EL (cell line): ENCODE measurements at places on chromosomes 7 and 10.
A peak's percentile ranks its signal among the peaks of the same experiment; 100 is the strongest.

GRCh38 chr7:115032715-115033703, 111.1 kb downstream of the MDFIC start:
- DNase-seq: no peak

- DNase-seq: no peak
Observed at GRCh38 chr10:89949496-89949895, 248.1 kb downstream of the KIF20B start.

- no peak for DNase-seq
Observed at GRCh38 chr10:50604049-50604640, 19.6 kb downstream of the SGMS1 start.

GRCh38 chr10:23826421-23826820, 382.5 kb upstream of the KIAA1217 start:
- peak; percentile 4 for DNase-seq

DNA sequence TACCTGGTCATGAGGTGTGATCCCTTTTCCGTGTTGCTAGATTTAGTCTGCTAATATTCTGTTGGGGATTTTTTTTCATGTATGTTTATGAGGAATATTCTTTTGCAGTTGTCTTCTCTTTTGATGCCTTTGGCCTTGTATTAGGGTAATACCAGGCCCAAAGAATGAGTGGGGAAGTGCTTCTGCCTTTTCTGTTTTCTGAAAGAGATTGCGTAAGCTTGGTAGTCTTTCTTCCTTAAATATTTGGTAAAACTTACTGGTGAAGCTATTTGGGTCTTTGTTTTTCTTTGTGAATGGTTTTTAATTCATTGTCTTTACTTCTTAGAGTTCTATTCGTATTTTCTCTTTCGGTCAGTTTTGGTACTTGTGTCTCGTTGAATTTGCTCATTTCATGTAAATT, 51.1 kb downstream of the SHH start:
- DNase-seq: no peak

DNA sequence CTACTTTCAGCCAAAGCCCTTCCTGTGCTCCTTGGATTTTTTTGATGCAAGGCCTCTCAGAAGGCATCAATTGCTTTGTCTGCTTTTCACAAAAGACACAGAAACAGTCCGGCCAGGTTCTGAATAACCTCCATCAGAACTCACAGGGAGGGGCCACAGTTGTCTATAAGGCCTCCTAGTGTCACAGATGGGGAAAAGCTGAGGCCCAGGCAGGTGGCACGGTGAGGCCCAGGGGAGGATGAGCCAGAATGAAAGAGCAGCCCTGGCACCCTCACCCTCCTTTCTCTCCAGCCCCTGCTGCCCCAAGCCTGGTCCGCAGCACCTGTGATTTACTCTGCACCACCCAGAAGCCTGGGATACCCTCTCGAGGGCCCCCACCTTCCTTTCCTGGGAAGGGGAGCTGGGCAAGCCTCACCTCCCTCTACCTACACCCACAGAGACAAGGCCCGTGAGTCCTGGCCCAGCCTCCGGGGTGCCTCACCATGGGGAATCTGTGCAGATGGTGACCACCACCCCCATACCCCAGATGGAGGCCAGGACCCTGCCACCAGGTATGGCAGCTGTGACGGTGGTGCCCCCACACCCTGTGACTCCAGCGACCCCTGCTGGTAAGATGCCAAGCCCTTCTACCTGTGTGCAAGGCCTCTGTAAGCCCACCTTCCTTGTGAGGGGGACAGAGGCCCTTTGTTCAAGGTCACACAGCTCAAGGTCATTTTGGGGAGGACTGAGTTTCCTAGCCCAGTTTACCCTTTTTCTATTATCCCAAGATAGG, 26.2 kb upstream of the ZNF467 start:
- DNase-seq: no peak
